ENCODE measurements at places on chromosomes 7 and 10.
A peak's percentile ranks its signal among the peaks of the same experiment; 100 is the strongest.

DNA sequence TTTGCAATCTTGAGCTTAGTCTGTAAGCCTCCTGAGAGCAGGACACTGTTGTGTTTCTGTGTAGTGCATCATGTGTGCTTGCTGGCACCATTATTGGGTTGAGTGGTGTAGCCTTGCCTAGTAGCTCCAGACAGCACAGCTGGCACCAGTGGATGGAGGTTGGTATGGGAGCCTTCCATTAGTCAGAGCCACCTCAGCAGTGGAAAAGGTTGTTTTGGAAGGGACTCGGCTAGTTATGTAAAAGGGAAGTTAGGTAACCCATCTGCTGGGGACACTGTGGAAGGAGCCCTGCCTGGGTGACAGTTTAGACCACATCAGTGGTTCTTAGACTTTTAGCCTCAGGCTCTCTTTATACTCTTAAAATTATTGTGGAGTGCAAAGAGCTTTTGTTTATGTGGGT, 16.3 kb downstream of the MINDY4 start:
- no peak overlapping the region for H3K4me3 ChIP-seq
- H3K36me3 ChIP-seq, result no peaks in the 10 kb centered on the region
- peaks cover 2% of the 10 kb centered on the region for H3K4me1 ChIP-seq
- no peak overlapping the region for H3K27ac ChIP-seq

- H3K4me3 ChIP-seq, result no peak overlapping the region
- no peaks in the 10 kb centered on the region for H3K36me3 ChIP-seq
- no peak overlapping the region for H3K27ac ChIP-seq
- no peak for DNase-seq
- no peaks in the 10 kb centered on the region for H3K4me1 ChIP-seq
- H3K27me3 ChIP-seq, result no peaks in the 10 kb centered on the region
Measured at GRCh38 chr10:78650122-78650521, 418.6 kb upstream of the ZMIZ1 start.

- DNase-seq, result peak; percentile 77
- no peak overlapping the region for H3K4me3 ChIP-seq
- no peaks in the 10 kb centered on the region for H3K36me3 ChIP-seq
- no peaks in the 10 kb centered on the region for H3K4me1 ChIP-seq
- H3K27ac ChIP-seq, result no peak overlapping the region
- no peaks in the 10 kb centered on the region for H3K27me3 ChIP-seq
Measured at GRCh38 chr7:114973147-114973546, 51.3 kb downstream of the MDFIC start.

- no peaks in the 10 kb centered on the region for H3K36me3 ChIP-seq
- peak overlapping the region; percentile 44 for H3K27ac ChIP-seq
- peak overlapping the region; percentile 82 for H3K4me3 ChIP-seq
- H3K4me1 ChIP-seq, result no peaks in the 10 kb centered on the region
Measured at GRCh38 chr7:30771880-30772425, 736 bp downstream of the MINDY4 start.

DNA sequence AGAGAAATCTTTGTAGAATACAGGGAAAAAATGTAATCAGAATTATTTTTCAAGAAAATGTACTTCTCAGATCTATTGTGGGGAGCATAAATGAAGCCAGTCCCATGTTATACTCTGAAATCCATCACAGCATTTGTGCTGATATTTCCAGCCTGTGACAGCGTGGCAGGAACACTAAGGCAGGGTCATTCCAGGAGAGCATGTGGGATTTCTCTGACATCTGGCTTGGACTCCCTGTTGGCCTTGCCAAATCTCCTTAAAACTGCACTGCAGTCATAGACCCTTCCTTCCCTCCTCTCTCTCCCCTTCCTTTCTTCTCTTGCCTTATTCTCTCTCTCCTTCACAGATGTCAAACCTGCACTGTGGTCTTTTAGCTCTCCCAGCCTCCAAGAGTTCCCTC, 6.5 kb upstream of the TSPAN13 start:
- no peak overlapping the region for H3K4me3 ChIP-seq
- H3K4me1 ChIP-seq, result peaks cover 6% of the 10 kb centered on the region
- DNase-seq, result no peak
- no peaks in the 10 kb centered on the region for H3K36me3 ChIP-seq

DNA sequence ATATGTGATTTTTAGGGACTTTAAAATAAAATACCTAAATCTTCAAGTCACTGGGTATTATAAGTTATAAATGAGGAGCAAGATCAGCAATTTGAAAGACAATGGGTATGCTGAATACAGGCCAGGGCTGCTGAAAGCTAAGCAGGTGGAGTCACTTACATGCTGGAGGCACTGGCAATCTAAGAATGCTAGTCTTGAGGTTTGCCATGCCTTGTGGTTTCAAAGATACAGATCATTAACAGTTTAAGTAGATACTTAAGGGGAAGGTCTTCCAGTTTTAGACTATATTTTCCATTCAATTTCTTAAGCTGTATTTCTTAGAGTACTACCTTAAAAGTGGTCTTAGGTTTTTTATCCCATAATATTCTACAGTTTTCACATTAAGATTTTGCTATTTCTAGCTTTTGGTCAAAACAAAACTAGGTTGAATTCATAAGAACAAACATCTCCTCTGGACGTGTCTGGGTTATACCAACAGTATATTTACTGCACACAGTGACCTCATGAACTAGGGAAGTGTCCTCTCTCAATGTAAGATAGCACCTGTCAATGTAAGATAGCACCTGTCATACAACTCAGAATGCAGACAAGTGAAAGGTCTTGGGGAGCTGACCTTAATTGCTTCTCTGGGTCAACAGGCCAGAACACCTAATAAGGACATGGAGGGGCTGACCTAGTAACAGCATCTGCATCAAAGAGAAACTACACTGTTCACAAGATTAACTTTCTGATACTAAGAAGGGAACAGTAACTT, 2.0 kb downstream of the SRI start:
- H3K4me1 ChIP-seq, result peaks cover 47% of the 10 kb centered on the region
- no peaks in the 10 kb centered on the region for H3K27me3 ChIP-seq
- peak overlapping the region; percentile 99 for H3K27ac ChIP-seq
- DNase-seq, result peak; percentile 35
- H3K36me3 ChIP-seq, result peaks cover 5% of the 10 kb centered on the region

GRCh38 chr10:43340619-43341018, 30.8 kb upstream of the FXYD4 start:
- H3K4me3 ChIP-seq, result no peak overlapping the region
- no peaks in the 10 kb centered on the region for H3K36me3 ChIP-seq
- no peak overlapping the region for H3K27ac ChIP-seq
- H3K27me3 ChIP-seq, result no peaks in the 10 kb centered on the region
- H3K4me1 ChIP-seq, result no peaks in the 10 kb centered on the region

DNA sequence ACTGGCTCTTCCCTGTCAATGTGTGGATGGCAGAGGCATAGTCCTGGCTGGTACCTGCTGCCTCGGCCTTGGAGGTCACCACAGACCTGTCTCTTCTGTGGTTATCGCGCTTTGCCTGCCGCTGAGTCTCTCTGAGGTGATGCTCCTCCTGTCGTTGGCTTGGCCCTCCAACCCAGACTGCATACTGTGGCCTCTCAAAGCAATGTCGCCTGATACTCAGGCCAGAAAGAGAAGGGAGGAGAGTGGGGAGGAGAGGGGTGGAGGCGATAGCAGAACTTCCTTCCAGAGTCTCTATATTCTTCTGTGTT, 133.2 kb upstream of the KCNMA1 start:
- H3K36me3 ChIP-seq, result no peaks in the 10 kb centered on the region
- H3K27ac ChIP-seq, result no peak overlapping the region
- peaks cover 62% of the 10 kb centered on the region for H3K4me1 ChIP-seq
- no peaks in the 10 kb centered on the region for H3K27me3 ChIP-seq

- no peak for DNase-seq
- no peak overlapping the region for H3K27ac ChIP-seq
- H3K4me1 ChIP-seq, result no peaks in the 10 kb centered on the region
- H3K4me3 ChIP-seq, result no peak overlapping the region
Measured at GRCh38 chr10:32227802-32228201, 119.2 kb downstream of the EPC1 start.

- no peak for DNase-seq
- no peak overlapping the region for H3K27ac ChIP-seq
- H3K27me3 ChIP-seq, result no peaks in the 10 kb centered on the region
- no peaks in the 10 kb centered on the region for H3K4me1 ChIP-seq
Measured at GRCh38 chr7:111911166-111911961, 294.8 kb downstream of the DOCK4 start.

DNA sequence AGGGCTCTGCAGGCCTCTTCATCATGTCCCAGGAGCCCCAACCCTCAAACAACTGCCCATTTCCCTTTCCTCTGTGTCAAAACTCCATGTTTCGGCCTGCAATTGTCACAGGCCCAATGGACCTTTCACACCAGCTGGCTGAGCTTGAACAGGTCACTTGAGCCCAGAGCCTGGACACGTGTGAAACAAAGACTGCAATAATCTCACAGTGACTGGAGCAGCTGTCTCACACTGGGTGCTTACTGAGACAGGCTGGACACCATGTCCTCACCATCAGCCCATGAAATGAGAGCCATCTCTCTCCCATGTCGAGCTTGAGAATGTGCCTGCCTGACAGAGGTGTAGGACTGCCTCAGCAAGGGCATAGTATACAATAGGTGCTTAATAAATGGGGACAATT, 19.5 kb upstream of the EIF5AL1 start:
- no peaks in the 10 kb centered on the region for H3K27me3 ChIP-seq
- no peaks in the 10 kb centered on the region for H3K36me3 ChIP-seq

GRCh38 chr7:130887182-130887956, 153.4 kb upstream of the KLF14 start:
- H3K27ac ChIP-seq, result no peak overlapping the region
- no peaks in the 10 kb centered on the region for H3K4me1 ChIP-seq
- no peak overlapping the region for H3K4me3 ChIP-seq
- peak; percentile 75 for DNase-seq
- H3K36me3 ChIP-seq, result no peaks in the 10 kb centered on the region

DNA sequence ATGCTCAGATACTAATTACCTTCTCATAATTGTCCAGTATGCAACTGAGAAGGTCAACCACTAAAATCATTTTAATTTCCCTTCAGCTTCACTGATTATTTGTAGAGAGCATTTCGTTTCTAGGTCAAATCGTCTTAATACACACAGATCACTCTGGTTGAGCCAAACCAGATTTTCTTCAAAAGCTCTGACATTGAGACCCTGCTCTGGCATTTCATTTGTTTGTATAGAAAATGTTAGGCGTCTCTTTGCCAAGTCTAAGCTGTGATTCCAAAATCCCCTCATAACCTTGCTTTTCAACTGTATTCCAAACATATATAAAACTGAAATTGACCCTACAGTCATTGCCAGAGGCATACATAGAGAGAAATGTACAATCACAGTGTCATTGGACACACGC, 520.0 kb downstream of the CNTNAP2 start:
- DNase-seq, result no peak
- H3K27me3 ChIP-seq, result no peaks in the 10 kb centered on the region
- no peak overlapping the region for H3K4me3 ChIP-seq
- H3K27ac ChIP-seq, result no peak overlapping the region
- H3K36me3 ChIP-seq, result no peaks in the 10 kb centered on the region

GRCh38 chr7:75969182-75969581, 25.2 kb downstream of the TMEM120A start:
- H3K36me3 ChIP-seq, result no peaks in the 10 kb centered on the region
- no peak for DNase-seq
- H3K27me3 ChIP-seq, result no peaks in the 10 kb centered on the region
- H3K4me3 ChIP-seq, result no peak overlapping the region

DNA sequence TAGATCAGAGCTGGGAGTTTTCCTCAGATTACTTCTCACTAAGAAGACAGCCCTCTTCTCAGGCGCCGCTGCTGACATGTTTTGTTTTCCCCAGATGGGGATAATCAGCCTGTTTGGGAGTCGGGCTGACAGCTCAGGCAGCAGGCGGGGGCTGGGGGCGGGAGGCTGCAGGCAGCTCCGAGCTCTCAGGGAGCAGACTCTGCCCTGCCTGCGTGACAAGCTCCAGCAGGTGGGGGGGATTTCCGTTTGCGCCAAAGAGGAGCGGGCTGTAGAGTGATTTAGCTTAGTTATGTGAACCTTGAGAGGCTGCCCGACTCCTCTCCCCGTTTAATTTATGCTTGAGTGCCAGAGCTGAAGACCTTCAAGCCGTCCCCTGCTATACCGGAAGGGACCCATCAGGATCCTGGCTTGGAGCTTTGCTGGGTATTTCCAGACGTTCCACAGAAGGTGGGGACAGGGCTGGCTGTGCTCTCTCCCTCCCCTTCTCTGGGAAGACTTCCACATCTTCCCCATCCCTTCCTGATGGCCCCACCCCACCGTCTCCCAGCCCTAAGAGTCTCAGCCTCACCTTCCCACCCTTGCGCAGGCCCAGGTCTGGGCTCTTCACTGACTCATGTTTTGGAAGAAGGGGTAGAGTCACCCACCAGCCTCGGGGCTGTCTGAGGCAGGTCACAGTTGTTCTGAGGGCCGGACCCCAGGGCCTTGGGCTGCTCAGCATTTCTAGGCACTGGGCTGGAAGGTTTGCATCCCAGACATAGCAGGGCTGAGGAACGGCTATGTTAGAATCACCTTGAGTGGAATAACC, 24.7 kb upstream of the ADCYAP1R1 start:
- peak; percentile 61 for DNase-seq
- peak overlapping the region; percentile 63 for H3K27ac ChIP-seq
- H3K27me3 ChIP-seq, result no peaks in the 10 kb centered on the region
- no peaks in the 10 kb centered on the region for H3K36me3 ChIP-seq
- H3K4me1 ChIP-seq, result peaks cover 17% of the 10 kb centered on the region

DNA sequence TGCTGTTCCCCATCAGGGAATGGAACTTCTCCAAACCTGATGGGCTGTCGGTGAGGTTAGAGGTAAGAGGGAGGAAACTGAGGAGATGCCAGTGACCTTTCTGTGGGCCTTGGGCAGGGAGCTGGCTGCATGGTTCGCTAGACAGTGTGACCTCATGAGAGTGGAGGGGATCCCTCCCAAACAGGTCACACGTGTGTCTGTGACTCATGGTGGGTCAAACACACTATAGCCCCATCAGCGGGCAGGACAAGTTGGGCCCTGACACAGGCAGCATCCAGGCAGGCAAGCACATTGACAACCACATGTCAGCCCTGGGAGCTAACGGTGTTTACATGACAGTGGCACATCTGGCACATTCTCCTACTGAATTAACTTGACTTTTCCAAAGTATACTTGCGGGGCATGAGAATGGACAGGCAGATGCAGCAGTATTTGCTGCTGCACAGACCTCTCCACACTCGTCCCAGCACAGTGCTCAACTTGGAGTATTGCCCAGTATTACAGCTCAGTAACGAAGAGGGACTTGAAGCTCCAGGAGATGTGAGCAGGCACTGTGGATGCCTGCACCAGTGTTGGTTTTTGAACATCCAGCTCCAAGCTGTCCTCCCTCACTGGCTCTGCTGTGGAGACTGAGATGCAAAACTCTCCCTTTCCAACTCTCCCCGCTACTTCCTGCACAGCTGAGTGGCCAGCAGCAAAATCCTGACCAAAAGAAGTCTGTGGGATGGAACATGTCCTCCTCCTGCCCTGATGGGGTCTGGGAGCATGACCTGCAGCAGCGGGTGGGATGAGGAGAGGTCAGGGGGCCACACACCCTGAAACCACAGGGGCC, 199.6 kb downstream of the WDR37 start:
- no peaks in the 10 kb centered on the region for H3K36me3 ChIP-seq
- DNase-seq, result no peak
- H3K27ac ChIP-seq, result no peak overlapping the region
- H3K4me1 ChIP-seq, result no peaks in the 10 kb centered on the region

DNA sequence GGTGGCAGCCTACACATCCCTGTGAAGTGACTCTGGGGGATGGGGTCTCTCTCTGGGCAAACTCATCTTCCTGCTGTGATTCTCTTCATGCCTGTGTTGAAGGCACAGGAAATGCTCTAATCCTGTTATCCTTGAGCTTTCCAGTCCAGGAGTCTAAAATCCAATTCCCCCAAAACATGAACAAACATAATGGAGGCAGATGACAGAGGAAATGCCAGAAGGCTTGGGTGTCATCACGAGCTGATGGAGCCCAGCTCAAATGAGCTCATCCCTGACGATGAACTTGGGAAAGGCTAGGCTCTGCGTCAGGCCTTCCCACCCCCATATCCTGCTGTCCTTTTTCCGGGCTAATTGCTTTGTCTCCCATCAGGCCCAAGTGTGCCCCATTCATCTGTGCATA, 165.9 kb upstream of the PODXL start:
- H3K4me3 ChIP-seq, result no peak overlapping the region
- no peak overlapping the region for H3K27ac ChIP-seq
- H3K36me3 ChIP-seq, result no peaks in the 10 kb centered on the region
- H3K27me3 ChIP-seq, result peaks cover 8% of the 10 kb centered on the region

Data from cardiac muscle cell (in vitro differentiated cells and primary cell).